ENCODE measurements at places on chromosomes 16 and 17.

- no peak for DNase-seq
These were observed 137.9 kb downstream of the FTO start for GRCh38 chr16:53841884-53842283.

- no peak for DNase-seq
These were observed 318.8 kb downstream of the C16orf95 start for GRCh38 chr16:86998196-86999001.

- DNase-seq = peak; percentile 84
These were observed at the start of gene MTSS2 for GRCh38 chr16:70685938-70686375. Gene MTSS2 (minus strand): TSS chr16:70686053. CDS start chr16:70685791, 262 bp downstream.

DNA sequence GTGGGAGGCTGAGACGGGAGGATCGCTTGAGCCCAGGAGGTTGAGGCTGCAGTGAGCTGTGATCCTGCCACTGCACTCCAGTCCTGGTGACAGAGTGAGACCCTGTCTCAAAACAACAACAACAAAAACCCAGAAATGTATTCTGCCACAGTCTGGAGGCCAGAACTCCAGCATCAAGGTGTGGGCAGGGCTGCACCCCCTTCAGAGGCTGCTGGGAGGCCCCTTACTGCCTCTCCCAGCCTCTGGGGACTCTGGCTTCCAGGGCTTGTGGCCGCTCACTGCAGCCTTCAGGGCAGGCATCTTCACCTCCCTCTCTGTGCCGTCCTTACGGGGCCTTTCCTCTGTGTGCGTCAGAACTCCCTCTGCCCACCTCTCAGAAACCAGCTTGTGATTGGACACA is 209.4 kb upstream of the GSE1 start:
- peak; percentile 8 for DNase-seq

- peak; percentile 66 for DNase-seq
These were observed 999 bp upstream of the FLYWCH2 start for GRCh38 chr16:2881783-2882649.

GRCh38 chr16:23594186-23594585 is 1.9 kb downstream of the NDUFAB1 start:
- DNase-seq = peak; percentile 40

DNA sequence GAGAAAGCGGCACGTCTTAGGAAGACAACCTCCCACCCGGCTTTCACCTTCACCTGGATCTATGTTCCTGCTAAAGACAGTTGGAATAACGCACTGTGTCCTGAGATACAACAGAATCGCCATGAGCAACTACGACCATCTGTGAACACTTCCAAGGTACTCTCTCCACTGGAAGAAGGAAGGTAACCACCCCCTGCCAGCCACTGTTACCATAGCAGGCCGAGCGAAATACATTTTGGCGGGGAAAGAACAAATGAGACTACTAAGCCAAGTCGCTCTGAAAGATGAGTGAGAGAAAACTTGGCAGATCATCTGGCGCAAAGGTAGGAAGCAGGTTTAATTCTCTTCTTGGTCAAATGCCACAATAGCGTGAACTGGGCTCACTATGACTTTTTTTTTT is 9.8 kb downstream of the CRK start:
- DNase-seq = no peak

DNA sequence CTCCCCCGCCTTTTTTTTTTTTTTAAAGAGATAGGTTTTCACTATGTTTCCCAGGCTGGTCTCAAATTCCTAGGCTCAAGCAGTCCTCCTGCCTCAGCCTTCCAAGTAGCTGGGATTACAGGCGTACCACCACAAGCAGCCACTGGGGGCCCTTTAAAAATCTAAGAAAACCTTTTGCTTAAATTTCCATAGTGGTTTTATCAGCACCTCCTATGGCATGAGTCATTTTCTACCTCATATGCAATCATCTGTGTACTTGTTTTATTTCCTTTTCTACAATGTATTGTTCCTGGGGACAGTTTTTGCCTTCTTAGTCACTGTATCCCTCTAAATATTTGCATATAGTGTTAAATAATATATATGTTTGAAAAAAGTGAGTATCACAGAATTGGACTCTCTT is 29.2 kb downstream of the GNA13 start:
- no peak for DNase-seq

DNA sequence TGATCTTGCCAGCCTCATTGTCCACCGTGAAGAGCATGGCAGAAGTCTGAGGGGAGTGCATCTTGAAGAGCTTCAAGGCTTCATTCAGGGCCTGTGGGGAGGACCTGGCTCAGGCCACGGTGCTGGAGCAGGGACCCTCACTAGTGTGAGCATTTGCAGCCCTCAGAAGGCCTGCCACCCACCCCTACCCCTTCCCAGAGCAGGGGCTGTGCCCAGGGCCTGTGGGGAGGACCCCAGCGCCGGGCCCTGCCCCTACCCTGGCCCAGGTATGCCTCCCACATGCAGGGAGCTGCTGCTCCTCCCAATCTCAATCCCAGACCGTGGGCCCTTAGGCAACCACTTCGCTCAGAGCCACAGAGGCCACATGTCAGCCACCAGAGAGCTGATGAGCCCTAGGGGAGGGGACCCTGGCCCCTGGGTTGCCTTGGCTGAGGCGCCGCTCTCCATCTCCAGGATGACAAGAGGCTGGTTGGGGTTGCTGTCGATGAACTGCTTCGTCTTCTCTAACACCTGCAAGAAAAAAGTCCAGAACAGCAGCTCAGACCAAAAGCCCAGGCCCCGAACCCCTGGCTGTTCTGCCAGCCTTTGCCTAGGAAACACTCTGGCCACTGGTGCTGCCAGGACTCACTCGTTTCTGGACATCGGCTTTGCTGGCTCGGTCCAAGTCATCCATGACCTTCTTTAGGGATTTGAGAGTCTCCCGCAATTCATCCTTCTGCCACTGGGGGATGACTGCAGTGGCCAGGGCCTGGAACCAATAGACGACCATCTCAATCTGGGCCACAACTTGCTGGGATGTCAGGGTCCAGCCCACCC is 1.8 kb upstream of the EXOSC6 start:
- no peak for DNase-seq

DNA sequence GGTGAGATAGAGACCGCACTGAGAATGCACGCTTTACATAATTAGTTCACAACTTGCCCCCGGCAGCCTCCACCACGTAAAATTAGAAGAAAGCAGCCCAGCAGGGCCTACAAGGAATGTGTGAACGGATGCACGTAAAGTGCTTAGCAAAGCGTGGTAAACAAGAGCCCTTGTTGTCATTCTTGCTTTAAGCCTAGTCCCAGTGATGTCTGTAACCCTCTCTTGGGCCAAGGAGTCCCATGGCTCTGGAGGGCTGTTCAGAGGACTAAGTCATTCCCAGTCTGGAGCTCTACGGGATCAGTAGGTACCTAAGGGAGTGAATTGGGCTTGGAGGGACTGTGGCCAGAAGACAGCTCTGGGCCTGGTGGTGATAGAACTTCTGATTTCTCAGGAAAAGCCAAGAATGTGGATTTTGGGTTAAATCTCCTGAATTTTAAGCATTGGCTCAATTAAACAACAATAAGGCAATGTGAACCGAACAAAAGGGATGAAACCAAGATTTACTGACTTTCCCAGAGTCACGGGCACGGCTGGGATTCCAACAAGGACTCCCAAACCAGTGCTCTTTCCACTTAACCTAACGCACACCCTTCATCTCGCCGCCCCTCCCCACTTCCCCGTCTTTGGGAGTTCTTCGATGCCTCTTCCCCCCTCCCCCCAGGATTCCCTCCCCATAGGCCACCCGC is 775 bp upstream of the CHP2 start:
- DNase-seq = no peak

- no peak for DNase-seq
These were observed 238.9 kb downstream of the TOX3 start for GRCh38 chr16:52308051-52308450.

- DNase-seq = peak; percentile 81
These were observed at the start of gene ZNF629 for GRCh38 chr16:30786936-30787612. Gene ZNF629 (minus strand): TSS chr16:30787205. CDS start chr16:30784482, 2,723 bp downstream.

DNA sequence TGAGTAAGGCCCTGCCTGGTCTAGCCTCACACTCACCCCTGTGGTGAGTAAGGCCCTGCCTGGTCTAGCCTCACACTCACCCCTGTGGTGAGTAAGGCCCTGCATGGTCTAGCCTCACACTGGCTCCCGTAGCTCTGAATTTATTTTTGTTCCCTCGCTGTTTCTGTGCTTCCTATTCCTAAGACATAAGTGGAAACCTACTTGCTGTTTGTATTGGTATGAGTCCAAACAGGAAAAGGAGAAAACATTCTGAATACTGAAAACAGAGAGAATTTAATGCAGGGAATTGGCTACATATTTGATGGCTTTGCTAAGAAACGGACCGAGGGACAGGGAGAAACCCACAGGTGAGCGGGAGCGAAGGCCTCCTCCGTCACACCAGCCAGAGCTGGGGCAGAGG is 267.8 kb downstream of the FOXL1 start:
- no peak for DNase-seq

DNA sequence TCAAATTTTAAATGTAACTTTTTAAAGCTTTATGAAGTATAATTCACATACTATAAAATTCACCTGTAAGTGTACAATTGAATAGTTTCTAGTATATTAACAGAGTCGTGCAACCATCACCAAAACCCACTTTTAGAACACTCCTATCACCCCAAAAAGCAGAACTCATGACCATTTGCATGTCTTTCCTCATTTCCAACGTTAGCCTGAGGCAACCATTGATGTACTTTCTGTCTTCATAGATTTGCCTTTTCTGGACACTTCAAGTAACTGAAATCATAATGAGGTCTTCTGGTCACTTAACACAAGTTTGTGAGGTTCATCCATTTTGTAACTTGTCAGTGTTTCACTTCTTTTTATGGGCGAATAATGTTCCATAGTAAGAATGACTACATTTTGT is 33.2 kb downstream of the METTL16 start:
- DNase-seq = no peak

GRCh38 chr17:22669721-22670120 is 977.4 kb downstream of the KCNJ18 start:
- DNase-seq = no peak

DNA sequence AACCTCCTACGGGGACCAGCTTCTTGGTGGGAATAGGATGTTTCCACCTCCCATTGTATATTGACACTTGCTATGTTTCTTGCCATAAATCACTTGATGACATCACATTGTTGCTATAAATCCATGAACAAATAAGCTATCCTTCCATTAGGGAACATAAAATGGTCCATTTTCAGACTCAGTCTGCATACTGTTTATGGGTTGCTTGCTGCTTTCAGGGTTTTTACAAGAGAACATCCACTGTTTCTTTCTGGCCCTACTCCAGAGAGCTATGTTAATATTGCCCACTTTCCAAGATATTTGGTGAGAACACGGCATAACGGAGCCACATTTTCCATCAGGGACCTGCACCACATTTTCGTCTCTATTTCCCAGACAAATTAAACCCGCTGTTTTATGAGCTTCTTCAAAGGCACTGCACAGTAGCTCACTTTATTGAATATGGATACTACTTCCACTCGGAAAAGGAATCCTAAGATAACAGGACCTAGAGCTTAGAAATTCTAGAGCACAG is 800.2 kb downstream of the KCNJ2 start:
- DNase-seq = no peak

- DNase-seq = no peak
These were observed 93.9 kb downstream of the CPPED1 start for GRCh38 chr16:12709807-12710206.

- DNase-seq = no peak
These were observed 140.3 kb downstream of the ZNF18 start for GRCh38 chr17:11857006-11857405.

GRCh38 chr17:81804559-81805399 is 829 bp downstream of the GCGR start:
- no peak for DNase-seq
